Pancreas (tissue), 10 donors: ENCODE measurements at places on chromosomes 4 and X. TPM values are rescaled to one million over a fixed set of nuclear protein-coding genes. Genes with fewer than 3 reads are reported as not detected.

Gene ENPEP
- 0.71 TPM for total RNA-seq

Gene SLC10A6
- total RNA-seq, result 0.63 TPM

Gene MTTP
- 0.04 TPM for total RNA-seq

Gene PDCL2
- not detected for total RNA-seq

Gene GAGE2A
- total RNA-seq, result 0.82 TPM

Gene FAM199X
- total RNA-seq, result 11.9 TPM

Gene RTL9
- total RNA-seq, result not detected

Gene DOK7
- total RNA-seq, result 3.3 TPM

Gene CLDN34
- 0.24 TPM for total RNA-seq

Gene UGT2A1
- total RNA-seq, result not detected

Gene FHIP1A
- total RNA-seq, result 24.2 TPM

Gene ALB
- total RNA-seq, result 805 TPM

Gene PPP2R2C
- 0.32 TPM for total RNA-seq

Gene ATP7A
- total RNA-seq, result 4.0 TPM

DNA sequence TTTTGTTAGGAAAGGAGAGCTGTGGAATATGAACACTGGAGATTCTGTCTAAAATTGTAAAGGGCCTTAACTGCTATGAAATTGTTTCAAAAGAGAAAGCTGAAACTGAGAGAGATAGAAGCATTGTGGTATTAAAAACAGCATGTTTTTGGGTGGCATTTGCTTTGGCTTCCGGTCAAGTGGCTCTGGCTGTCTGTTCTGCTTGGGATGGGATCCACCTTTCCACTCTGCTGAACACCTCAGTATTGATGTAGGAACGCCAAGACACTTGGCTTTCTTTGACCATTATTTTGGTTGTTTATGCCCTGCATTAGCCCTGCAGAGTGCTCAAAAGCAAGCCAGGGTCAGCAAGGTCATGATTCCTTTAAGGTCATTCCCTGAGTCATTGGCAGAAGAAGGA, 199.7 kb downstream of the SLC4A4 start:
- no peak for DNase-seq

DNA sequence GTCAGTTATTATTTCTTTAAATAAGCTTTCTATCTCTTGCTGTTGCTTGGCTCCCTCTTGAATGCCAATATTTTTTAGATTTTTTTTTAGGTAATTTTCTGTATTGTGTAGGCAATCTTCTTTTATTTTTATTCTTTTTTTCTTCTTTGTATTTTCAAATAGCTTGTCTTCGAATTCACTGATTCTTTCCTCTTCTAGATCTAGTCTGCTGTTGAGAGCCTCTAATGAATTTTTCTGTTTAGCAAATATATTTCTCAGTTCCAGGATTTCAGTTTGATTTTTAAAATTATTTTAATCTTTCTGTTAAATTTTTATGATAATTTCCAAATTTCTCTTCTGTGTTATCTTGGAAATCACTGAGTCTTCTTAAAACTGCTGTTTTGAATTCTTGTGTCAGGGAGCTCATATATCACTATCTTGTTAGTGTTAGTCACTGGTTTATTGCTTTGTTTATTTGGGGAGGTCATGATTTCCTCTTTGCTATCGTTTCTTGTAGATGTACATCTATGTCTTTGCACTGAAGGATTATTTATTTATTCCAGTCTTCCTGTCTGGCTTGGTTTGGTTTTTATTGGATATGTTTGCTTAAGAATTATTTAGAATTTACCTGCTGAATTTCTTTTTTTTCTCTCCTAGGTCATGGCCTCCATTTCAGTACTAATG, 39.9 kb upstream of the GPRIN3 start:
- no peak for DNase-seq

DNA sequence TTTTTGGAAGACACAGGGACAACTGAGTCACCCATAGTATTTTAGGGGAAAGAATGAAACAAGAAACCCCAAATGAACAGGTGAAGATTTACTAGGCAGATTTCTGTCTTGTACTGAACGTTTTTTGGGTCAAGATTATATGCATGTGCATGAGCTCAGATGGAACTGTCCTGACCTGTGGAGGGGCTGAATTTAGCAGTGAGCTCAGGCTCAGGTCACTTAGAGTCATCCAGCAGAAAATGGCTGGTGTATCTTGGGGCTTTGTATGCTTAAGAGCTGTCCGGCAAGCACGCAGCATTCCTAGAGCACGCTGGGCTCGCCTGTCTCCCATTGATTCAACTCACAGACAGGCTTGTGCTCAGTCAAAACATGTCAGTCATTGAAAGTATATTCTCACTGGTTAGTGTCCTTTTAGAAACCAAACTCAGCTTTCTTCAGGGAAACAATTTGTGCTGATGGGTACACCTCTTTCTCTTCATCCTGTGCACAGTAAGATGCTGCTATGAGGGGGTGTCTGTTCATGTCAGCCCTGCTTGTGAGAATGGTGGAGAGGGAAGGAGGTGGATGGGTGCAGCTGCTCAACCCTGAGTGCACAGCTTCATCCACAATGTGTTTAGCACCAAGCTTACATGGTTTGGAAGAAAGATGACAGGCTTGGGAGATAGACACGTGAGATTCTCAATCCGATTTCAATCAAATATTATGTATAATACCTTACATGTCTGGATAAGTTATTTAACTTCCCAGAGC, 47.5 kb upstream of the PDLIM3 start:
- DNase-seq, result no peak

- no peak for DNase-seq
Measured at GRCh38 chr4:75705198-75705977, 19.0 kb upstream of the USO1 start.

DNA sequence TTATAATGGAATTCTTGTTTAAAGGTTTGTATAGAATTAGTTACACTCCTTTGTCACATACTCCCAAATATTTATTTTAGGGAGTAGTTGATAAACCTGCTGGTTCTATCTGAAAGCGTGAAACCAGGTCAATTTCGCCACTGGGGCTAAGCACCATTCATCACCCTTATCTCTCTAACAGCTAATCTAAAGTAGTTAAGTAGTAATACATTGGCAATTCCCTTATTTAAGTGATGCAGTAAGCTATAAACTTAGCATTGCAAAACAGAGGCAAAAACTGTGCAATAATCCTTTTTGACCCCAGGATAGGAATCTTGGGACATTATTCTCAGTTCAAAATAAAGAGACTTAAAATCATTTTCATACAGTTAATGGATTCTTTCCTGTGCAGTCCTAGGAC, 33.7 kb upstream of the PTPN13 start:
- DNase-seq, result no peak

- no peak for DNase-seq
Measured at GRCh38 chr4:67459164-67459563, 86.1 kb downstream of the CENPC start.

DNA sequence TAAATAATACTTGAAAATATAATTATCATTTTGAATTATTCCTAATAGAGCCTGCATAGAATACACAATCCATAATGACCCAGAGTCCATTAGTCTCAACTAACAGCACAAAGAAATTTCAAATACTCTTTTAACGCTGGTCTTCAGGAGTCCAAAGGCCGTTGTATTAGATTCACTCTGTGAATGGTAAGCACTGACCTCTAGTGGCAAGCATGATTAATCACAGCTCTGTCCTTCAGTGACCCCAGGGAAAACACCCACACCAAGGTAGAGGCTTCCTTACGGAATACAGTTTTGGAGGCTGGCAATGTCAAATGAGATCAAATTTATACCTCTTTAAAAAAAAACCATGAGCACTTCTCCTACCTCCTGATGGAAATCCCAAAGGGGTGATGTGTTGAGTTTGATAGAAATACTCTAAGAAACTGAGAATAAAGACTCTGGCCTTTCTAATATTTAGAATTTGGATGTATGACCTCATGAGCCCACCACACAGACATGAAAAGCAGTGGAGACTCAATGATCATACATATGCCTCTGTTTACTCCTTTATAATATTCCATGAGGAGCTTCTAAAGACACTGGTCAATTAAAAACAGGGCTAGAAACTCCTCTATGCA, 147.2 kb upstream of the DKK2 start:
- DNase-seq, result peak; percentile 9

DNA sequence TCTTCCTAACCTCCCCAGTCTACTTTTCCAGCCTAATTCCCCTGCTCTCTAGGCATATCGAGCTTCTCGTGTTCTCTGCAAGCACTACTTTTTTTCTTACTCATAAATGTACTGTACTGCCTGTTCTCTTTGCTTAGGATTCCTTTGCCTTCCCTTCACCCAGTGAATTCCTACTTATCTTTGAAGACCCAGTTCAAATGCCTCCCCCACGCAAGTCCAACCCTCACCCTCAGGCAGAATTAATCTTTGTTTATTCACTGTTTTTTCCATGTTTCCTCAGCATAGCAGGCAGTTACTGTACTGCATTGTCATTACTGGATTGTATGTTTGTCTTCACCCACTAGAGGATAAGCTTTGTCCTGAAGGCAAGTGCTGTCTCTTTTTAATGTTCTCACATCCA, 287.7 kb downstream of the BMPR1B start:
- no peak for DNase-seq

DNA sequence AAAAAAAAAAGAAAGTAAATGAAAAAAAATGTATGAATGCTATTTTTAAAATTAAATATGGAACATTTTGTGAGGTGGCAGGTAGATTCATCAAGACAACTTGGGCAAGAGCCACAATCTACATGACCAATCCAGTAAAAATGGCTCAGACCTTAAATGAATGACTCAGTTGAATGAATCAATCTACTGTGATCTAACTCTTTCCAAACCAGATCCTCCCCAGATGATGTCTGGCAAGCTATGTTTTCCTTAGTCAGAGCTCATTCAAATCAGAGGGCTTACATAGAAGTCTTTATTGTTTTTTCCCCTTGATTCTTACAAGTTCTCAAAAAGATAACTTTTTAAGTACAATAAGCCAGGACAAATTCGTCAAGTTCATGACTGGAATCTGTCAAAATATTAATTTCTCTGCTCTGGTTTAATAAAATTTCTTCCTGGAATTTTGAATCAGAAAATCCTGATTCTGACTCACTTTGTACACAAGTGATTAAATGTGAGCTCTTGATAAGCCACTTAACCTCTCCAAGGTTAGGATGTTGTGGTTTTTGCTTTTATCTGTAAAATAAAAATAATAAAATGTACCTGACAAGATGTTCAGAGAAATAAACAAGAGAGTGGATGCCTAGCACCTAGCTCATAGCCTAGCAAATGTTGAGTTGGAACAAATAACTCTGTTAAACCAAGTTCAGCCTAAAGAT, 105.6 kb upstream of the SMIM31 start:
- no peak for DNase-seq

DNA sequence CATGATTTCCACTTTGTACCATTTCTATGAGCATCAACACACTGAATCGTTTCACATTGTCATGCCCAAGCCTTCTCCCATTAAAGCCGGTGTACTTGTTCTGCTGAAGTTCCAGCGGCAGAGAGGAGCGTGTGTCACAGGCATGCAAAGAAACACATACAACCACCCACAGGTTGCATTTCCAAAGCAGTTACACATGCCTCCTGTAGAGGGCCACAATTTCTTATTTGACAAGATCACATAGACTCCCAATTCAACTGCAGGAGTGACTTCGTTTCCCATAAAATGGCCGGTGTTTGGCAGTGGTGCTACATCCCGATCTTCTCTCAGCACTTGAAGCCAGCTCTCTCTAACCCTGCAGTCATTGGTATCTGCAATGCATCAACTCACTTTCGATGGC, 992.6 kb downstream of the NLGN4X start:
- no peak for DNase-seq

- DNase-seq, result peak; percentile 54
Measured at GRCh38 chr4:163166041-163166579, 580 bp downstream of the NAF1 start.

- DNase-seq, result no peak
Measured at GRCh38 chrX:99857455-99857854, 552.6 kb downstream of the PCDH19 start.

DNA sequence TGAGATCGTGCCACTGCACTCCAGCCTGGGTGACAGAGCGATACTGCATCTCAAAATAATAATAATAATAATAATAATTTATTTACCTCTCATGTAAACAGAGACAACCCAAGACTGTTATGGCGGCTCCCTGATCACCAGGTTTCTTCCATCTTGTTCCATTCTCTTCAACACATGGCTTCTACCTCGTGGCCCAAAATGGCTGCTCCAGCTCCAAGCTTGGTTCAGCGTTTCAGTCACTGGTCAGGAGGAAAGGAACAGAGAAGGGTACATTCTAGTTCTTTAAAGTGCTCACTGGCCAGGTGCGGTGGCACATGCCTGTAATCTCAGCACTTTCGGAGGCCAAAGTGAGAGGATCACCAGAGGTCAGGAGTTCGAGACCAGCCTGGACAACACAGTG, 24.9 kb upstream of the CHRNA9 start:
- no peak for DNase-seq

GRCh38 chr4:150598909-150599308, 17.0 kb downstream of the MAB21L2 start:
- DNase-seq, result no peak

DNA sequence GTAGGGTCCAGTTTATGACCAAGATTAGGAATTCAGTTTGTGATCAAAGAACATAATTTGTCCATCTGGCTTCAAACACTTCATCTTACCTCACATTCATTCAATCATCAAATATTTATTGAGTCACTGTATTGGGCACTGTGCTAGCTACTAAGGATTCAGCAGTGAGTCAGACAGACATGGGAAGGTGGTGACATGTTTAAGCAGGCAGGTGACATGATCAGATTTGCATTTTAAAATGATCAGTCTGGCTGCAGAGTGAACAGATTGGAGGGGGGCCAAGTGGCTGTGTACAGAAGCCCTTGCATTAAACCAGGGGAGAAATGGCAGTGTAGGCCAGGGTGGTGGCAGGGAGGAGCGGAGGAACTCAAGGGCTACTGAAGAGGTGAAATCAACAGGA, 25.1 kb upstream of the APLN start:
- no peak for DNase-seq

GRCh38 chr4:2934077-2934812, 29.0 kb downstream of the NOP14 start:
- peak; percentile 86 for DNase-seq

DNA sequence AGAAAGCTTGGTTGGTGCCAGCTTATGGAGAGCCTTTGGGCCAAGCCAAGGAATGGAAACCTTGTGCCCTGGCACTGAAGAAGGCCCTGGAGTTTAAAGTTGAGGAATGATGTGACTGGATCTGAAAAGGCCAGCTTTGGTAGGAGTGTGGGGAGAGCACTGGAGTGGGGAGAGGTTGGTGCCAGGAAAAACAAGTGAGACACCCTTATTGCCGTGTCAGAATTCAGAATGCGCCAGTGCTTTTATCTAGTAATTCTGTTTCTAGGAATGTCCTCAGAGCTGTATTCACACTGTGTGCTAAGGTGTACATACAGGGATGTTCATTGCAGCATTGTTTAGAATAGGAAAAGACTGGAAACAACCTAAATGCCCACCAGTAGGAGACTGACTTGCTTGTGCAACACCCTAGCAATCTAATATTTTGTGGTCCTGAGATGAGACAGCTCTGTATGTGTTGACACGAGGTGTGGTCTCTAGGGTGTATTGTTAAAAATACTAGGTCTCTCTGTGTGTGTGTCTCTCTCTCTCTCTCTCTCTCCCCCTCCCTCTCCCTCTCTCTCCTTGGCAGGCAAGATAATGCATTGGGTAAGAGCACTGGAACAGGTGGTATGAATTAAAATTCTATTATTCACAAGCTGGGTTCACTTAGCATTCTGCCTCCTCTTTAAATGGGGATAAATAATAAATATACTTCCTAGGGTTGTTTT, 107.8 kb downstream of the GATB start:
- DNase-seq, result no peak

- DNase-seq, result no peak
Measured at GRCh38 chr4:56220261-56220660, 167.0 kb downstream of the AASDH start.
